ENCODE measurements at places on chromosomes 6 and 20.

DNA sequence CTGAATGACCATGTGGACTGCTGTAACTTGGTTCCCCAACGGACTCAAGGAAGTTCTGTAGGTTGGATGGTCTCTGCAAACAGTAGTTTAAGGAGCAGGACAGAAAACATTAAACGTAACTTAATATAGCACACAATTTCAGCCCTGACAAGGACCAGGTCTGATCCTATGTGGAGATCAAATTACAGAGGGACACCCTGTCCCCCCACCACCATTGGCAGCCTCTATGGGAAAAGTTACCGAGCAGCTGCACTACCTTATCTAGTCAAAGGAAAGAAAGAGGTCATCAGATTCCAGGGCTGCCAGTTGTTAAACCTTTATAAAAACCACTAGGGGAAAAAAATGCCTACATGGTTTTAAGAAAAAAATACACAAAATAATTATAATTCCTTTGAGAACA, 191.5 kb upstream of the RSPO3 start:
- no peak for DNase-seq

DNA sequence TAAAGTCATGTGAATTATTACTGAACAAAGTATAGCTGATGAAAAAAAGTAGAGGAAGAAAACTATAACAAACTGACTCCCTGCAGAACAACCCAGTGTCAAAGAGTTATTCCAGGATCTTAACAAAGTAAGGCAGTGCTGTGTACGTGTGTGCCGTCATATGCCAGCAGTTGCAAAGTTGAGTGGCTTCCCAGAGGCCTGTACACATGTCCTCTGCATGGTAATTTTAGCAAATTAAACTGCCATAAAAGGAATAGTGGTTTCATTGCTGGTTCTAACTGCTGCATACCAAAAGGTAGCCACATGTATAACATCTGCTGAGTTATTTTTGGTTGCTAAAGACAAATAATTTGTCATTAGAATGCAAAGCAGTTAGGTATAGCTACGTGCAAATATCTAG, 44.8 kb downstream of the RIPOR2 start:
- DNase-seq, result no peak

DNA sequence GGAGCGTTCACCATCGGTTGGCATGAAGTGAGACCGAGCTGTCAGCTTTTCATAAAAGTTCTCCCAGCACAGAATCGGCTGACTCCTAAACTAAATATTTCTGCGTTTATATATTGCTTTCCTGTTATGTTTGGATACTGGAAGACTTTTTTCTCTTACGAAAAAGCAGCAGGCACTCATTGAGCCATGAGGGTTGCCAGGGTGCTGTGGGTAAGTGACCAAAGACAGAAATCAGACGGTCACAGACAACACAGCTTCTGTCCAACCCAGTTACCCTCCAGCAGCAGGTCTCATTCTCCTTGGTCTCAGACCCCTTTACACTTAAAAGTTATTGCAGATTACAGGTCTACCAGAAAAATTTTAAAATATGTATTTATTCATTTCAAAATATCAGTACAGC, 113.7 kb downstream of the FAM120B start:
- DNase-seq, result no peak

- DNase-seq, result no peak
These were observed 224.3 kb downstream of the MAFB start for GRCh38 chr20:40464731-40465208.

DNA sequence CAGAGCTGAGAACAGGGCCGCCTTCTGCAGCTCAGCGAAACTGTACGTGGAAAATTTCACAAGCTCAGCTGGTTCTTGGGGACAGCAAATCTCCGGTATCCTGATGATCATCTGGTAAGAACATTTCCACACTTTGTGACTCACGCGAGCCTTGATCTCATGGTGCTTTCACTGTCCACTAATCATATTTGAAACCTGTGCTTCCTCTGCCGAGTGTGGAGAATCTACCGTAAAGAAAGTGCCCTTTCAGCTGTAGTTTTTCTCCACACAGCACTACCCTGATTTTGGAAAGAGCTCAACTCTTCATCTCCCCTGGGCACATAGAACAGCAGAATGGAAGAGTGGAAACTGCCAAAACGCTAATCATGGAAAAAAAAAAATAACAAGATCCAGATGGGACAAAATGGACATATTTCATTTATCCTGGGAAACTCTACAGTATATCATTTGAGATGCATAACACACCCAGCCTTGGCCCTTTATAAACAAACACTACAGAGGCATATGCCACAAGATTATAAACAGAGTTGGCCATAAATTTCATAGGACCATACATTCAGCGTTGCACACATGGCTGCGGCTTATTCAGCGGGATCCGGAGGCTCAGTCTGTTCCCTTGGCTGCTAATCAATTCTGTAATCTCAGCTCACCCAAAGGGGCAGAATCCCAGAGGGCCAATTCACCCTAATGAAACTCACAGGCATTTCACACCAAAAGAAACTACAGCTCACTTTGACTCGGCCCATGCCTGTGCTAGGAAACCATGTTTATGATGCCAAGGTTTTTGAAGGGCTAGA, 434.5 kb downstream of the HDGFL1 start:
- no peak for DNase-seq

- no peak for DNase-seq
These were observed 15.1 kb upstream of the TRIM39 start for GRCh38 chr6:30311671-30312070.

DNA sequence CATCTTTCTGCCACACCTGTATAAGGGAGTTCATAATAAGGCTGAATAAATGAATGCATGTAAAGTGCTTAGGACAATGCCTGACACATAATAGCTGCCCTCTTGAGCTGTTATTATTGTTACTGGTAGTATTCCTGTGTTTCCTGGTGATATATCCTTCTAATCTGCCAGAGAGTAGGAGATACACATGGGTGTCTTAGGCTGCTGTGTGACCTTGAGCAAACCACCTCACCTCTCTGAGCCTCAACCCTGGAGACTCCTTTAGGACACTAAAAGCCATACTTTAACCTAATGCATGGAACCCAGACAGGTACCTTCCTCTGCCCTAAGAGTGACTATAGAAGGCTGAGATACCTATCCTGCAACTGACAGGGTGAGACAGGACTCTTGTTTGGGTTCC, 7.6 kb downstream of the SCRT2 start:
- DNase-seq, result no peak

- DNase-seq, result no peak
These were observed 148.8 kb downstream of the LRFN2 start for GRCh38 chr6:40438246-40438887.

DNA sequence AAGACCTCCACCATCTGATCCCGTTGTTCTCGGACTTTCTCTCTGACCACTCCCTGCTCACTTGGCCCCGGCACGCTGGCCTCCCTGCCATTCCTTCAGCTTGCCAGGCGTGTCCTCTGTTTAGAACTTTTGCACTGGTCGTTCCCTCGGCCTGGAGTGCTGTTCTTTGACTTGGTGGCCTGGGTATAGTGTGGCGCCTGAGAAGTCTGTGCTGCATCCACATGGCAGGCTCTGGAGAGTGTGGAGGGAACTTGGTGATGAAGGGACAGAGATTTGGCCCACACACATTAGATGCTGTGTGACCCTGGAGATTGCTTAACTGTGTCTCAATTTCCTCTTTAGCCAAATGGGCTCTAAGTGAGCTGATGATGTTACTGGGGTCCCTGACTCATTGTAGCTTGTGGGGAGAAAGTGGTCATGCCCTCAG, 13.0 kb upstream of the TGM2 start:
- no peak for DNase-seq

DNA sequence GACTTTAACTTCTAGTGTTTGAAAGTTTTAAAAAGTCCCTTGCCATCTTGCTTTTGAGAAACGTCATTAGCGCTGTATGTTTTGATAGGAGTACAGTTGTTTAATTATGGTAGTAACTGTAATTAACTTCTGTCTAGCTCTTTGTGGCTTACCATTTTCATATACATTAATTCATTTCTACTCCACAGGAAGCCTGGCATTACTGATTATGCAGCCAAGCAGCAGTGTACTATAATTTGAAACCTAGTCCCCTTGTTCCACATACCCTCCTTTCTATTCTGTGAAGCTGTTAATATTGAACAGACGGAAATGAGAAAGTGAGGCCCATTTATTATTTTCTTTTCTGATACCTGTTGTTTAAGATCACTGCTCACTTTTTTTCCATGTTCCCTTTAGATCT, 235.4 kb downstream of the CDKAL1 start:
- no peak for DNase-seq

DNA sequence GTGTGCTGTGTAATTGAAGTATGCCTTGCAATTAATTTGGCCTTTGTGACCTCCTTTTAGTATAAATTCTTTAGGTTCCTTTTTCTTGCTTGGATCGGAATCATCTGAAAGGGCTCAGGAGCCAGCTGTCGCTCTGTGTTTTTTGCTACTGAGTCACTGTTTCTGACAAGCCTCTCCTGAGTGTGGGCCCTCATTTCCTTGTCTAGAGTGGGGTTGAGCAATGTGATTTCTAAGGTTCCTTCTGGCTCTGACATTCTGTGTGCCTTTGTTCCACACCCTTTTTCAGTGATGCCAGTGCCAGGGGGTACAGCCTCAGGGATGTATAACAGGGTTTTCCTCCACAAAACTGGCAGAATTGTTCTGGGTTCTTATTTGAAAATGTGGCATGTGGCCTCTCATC, 26.5 kb downstream of the DAAM2 start:
- no peak for DNase-seq

- no peak for DNase-seq
These were observed 348.3 kb downstream of the FRK start for GRCh38 chr6:115712291-115712961.

GRCh38 chr20:8126841-8127378, 5.2 kb upstream of the PLCB1 start:
- no peak for DNase-seq

DNA sequence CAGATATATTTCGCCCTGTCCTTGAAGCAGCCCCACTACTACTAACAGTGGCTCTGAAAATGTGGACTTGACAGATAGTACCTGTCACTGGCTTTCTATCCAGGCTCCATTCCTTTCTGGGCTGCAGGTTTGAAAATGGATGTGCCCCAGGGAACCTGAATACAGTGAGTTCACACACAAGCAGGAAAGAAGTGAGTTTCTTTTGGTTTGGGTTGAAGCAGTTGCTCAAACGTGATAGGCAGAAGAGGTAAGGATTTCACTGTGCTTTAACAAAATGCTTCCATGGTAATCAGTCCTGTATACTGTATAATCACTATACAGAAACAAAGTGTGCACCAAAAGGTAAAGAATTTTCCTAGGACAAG, 382.9 kb downstream of the PRKN start:
- no peak for DNase-seq

- DNase-seq, result no peak
These were observed 26.7 kb downstream of the KAT14 start for GRCh38 chr20:18164356-18164755.

GRCh38 chr6:89562093-89562973, 76.2 kb downstream of the LYRM2 start:
- DNase-seq, result no peak

GRCh38 chr6:167103041-167103891, 19.6 kb upstream of the CCR6 start:
- DNase-seq, result no peak

- no peak for DNase-seq
These were observed 9.3 kb downstream of the ARHGAP18 start for GRCh38 chr6:129700666-129701065.

DNA sequence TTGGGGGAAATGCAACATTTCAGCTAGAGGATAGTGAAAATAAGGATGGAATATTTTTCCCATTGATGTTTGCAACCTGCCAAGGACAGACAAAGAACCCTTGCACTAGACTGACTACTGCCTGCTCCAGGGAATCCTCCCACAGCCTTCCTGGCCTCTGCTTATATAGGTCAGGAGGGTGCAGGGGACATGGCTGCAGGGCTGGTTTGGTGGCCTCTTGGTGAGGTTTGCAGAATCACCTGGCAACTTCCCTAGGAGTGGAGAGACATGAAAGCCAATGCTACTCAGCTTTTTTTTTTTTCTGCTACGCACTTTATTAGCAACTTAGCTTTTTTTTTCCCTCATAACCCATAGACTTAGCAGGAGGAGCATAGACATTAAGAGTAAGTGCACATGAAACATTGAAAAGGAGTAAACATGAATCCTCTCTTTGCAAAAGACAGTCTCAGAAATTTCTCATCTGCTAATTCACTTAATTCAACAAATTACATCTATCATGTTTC, 39.8 kb upstream of the CDYL start:
- DNase-seq, result no peak

GRCh38 chr20:7924692-7925091, 15.6 kb downstream of the HAO1 start:
- DNase-seq, result no peak

- DNase-seq, result no peak
These were observed 4.1 kb downstream of the RBM38 start for GRCh38 chr20:57395111-57395966.

- no peak for DNase-seq
These were observed 25.9 kb upstream of the CRISP1 start for GRCh38 chr6:49892280-49892679.

GRCh38 chr20:50136822-50137599, 16.5 kb downstream of the PEDS1 start:
- no peak for DNase-seq

GRCh38 chr6:165599121-165599520, 63.9 kb downstream of the PDE10A start:
- DNase-seq, result no peak
